ENCODE measurements at places on chromosomes 11 and 22.
A peak's percentile ranks its signal among the peaks of the same experiment; 100 is the strongest.

GRCh38 chr22:27624705-27625104 is 176.9 kb downstream of the MN1 start:
- DNase-seq, result no peak

GRCh38 chr11:1827095-1827813 is 7.5 kb upstream of the SYT8 start:
- no peak for DNase-seq

- peak; percentile 77 for DNase-seq
Observed at GRCh38 chr11:61815790-61816735, 740 bp downstream of the FADS1 start.

- DNase-seq, result no peak
Observed at GRCh38 chr22:47630741-47631534, 868.5 kb downstream of the TBC1D22A start.

GRCh38 chr22:46084376-46084775 is 66.0 kb upstream of the PPARA start:
- DNase-seq, result no peak

GRCh38 chr11:88318017-88318416 is 19.5 kb downstream of the CTSC start:
- peak; percentile 42 for DNase-seq

DNA sequence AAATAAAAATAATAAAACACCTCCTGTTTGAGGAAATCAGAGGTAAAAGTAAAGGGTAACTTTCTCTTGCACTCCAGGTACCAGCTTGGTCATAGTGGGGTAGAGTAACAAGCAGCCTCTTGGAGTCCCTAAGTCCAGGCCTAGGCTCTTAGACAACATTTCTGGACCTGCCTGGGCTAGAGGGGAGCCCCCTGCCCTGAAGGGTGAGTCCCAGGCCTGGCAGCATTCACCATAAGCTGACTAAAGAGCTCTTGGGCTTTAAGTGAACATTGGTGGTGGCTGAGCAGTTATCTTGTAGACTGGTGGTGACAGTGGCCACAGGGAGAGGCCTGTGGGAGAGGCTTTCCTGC is 18.6 kb upstream of the OR56A3 start:
- no peak for DNase-seq

GRCh38 chr11:770642-771616 is 6.4 kb downstream of the GATD1 start:
- DNase-seq, result no peak

GRCh38 chr11:11513422-11513821 is 108.4 kb downstream of the GALNT18 start:
- DNase-seq, result no peak
